ENCODE measurements at places on chromosomes 1 and 21. TPM values are rescaled to one million over a fixed set of nuclear protein-coding genes. Genes with fewer than 3 reads are reported as not detected.

The FLG2 gene
- not detected for total RNA-seq

The OR11L1 gene
- not detected for total RNA-seq

The NCMAP gene
- total RNA-seq = 0.54 TPM

The KCNT2 gene
- 11.9 TPM for total RNA-seq

The RXFP4 gene
- not detected for total RNA-seq

The PUSL1 gene
- 16.7 TPM for total RNA-seq

The CELA2B gene
- not detected for total RNA-seq

The NEGR1 gene
- 248 TPM for total RNA-seq

The NGF gene
- total RNA-seq = 0.65 TPM

The RSPO1 gene
- not detected for total RNA-seq

The LIPI gene
- not detected for total RNA-seq

The OVAAL gene
- total RNA-seq = not detected

The SH2D1B gene
- total RNA-seq = 2.0 TPM

The TTC22 gene
- 1.4 TPM for total RNA-seq

The SPATA17 gene
- 3.1 TPM for total RNA-seq

The SLC5A9 gene
- not detected for total RNA-seq

The SLC35F3 gene
- total RNA-seq = 20.9 TPM

The SPATA46 gene
- not detected for total RNA-seq

The RAD54L gene
- total RNA-seq = 7.9 TPM

The LINGO4 gene
- not detected for total RNA-seq

The GBP5 gene
- 0.41 TPM for total RNA-seq

The FAM78B gene
- 19.6 TPM for total RNA-seq

The TCHH gene
- 0.29 TPM for total RNA-seq

The BACE2 gene
- total RNA-seq = 9.4 TPM

The C1orf87 gene
- 0.56 TPM for total RNA-seq

The ITGB2 gene
- total RNA-seq = 53.9 TPM

The FMO4 gene
- 3.7 TPM for total RNA-seq

The PAX7 gene
- 3.5 TPM for total RNA-seq

The NPHP4 gene
- total RNA-seq = 24.6 TPM

The NEK2 gene
- 1.2 TPM for total RNA-seq

The CA6 gene
- not detected for total RNA-seq

The S100B gene
- total RNA-seq = 482 TPM

The LAMB3 gene
- total RNA-seq = 7.8 TPM

The GPR61 gene
- total RNA-seq = 28.5 TPM

The ERG gene
- total RNA-seq = 14.2 TPM

The TMIGD3 gene
- 22.4 TPM for total RNA-seq

The COL16A1 gene
- 71.9 TPM for total RNA-seq

The JAM2 gene
- 54.1 TPM for total RNA-seq

The EPS8L3 gene
- not detected for total RNA-seq

The CRABP2 gene
- total RNA-seq = 5.9 TPM

The RASAL2 gene
- 71.4 TPM for total RNA-seq

The NPHS2 gene
- not detected for total RNA-seq
